ENCODE measurements at places on chromosomes 2 and 18.

- DNase-seq = peak; percentile 96
Observed at GRCh38 chr2:189096769-189097447, 82.7 kb downstream of the COL5A2 start.

DNA sequence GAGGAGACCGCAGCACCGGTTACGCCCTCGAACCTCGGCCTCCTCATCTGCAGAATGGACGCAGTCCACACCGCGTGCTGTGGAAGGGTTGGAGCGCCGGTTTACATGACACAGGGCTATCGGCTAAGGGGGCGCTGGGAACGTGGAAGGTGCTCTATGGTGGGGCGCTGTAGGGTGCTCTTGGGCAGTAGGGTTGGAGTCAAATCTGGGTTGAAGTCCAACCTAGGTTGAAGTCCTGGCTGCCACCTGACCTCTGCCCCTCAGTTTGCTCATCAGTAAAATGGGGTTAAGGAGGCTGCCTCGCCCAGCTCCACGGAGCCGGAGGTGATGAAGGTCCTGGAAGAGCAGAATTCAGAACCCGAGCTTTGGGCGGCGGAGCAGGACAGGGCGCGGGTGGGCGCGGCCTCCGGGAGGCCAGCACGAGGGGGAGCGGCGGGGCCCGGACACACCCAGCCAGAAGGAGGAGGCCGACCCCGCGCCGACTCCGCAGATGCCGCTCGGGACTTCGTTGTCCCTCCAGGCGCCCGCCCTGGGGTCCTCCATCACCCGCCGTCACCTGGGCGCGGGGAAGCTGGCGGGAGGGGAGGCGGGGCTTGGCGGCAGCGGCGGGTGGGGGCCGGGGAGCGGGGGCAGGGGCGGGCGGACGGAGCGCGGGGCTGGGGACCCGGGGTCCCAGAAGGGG is 558 bp upstream of the GAREM2 start:
- DNase-seq = no peak

GRCh38 chr2:11711354-11711716 is 35.1 kb upstream of the LPIN1 start:
- no peak for DNase-seq

DNA sequence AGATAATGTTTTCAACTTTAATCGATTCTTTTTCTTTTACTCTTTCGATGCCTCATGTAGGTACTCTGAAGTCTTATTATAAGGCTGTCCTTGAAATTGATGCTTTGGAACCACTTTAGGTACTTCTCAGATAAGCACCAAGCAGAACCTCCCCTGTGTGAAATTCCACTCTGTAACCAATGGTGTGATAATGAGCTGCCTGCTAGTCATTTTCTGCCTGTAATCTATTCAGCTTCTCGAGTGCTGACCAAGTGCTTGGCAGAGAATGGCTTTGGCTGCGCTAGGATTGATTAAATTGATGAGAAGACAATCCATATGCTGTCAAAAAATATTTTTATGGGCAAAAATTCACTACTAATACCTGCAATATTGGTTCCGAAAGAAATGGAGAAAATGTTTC is 132.1 kb upstream of the STON1 start:
- DNase-seq = no peak

- peak; percentile 68 for DNase-seq
Observed at GRCh38 chr2:113370478-113371091, 66.9 kb upstream of the ZNG1B start.

- no peak for DNase-seq
Observed at GRCh38 chr2:176565641-176566323, 296.5 kb downstream of the MTX2 start.

GRCh38 chr18:46325895-46326294 is 221.7 kb downstream of the HAUS1 start:
- DNase-seq = no peak

- DNase-seq = no peak
Observed at GRCh38 chr2:219405451-219405850, 12.7 kb upstream of the DES start.

- no peak for DNase-seq
Observed at GRCh38 chr2:198499539-198499938, 695.1 kb downstream of the PLCL1 start.

- DNase-seq = no peak
Observed at GRCh38 chr2:128347701-128348539, 29.3 kb upstream of the HS6ST1 start.

DNA sequence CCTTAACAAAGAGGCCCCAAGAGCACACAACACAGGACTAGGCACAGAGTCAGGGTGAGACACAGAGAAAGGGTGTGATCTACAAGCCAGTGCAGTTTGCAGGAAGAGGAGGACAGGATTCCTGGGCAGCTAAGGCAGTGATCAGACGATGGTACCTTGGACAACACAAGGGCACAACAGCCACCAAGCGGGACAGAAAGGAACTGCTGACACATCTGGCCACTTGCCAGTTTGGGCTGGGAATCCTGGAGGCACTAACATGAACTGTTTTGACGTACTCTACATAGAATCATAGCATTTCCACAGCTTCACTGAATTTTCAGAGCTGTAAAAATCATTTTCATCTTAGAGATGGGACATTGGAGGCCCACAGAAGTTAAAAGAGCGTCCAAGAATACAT is 221.5 kb upstream of the SLC35G4 start:
- peak; percentile 18 for DNase-seq

- DNase-seq = no peak
Observed at GRCh38 chr18:1177232-1177631, 272.6 kb downstream of the ADCYAP1 start.

DNA sequence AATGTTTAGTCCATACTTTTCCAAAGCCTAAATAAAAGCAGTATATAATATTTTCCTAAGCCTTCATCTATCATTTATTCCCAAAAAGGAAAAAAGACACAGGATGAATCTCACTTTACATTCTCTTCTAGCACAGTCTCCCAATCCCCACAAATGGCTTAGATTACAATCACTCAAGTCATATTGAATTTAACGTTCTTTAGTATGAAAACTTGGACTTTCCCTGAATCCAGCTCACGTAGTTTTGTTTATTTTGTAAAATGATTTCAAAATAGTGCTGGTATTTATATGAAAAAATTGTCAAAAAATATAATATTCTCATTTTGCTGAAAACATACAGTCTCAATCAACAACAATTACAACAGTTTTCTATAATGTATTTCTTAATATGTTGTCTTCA is 137.7 kb upstream of the CCDC150 start:
- no peak for DNase-seq

DNA sequence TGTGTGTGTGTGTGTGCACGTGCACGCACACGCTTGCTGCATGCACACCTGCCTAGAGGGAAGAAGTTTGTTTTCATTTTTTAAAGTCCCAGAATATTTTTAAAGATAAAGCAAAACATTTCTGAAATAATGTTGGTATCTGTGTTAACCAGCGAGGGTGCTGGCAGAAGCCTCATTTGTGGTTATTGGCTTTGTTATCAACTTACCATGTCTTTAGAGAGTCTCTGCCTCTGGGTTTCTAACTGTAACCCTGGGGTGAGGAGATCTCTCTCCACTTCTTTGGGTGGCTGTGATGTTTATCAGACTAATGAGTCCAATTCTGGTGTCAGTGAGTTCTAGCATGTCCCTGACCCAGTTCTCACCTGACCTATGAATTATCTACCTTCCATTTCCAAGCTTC is 927.6 kb upstream of the FANCL start:
- DNase-seq = no peak

All from iris pigment epithelial cell (primary cell).